ENCODE measurements at places on chromosomes 2 and 18.

DNA sequence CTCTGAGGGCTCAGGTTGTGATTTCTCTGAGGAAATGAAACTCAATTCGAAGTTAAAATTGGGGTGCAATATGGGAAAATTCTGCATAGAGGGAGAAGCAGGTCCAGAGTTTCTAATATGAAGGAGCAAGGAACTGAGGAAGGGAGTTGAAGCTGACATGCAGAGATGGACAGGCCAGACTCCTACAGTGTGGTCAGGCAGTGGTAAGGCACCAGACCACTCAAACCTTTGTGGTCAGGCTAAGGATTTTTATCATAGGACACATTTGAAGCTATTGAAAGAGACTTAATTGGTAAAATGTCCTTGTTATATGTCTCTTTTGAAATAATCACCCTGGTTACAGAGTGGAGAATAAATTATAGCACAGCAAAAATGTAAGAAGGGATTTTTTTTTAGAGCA is 1074.8 kb upstream of the CDH2 start:
- no peaks in the 10 kb centered on the region for H3K36me3 ChIP-seq
- H3K4me3 ChIP-seq, result no peak overlapping the region
- H3K27ac ChIP-seq, result no peak overlapping the region
- no peaks in the 10 kb centered on the region for H3K4me1 ChIP-seq
- no peak for DNase-seq
- no peaks in the 10 kb centered on the region for H3K27me3 ChIP-seq

DNA sequence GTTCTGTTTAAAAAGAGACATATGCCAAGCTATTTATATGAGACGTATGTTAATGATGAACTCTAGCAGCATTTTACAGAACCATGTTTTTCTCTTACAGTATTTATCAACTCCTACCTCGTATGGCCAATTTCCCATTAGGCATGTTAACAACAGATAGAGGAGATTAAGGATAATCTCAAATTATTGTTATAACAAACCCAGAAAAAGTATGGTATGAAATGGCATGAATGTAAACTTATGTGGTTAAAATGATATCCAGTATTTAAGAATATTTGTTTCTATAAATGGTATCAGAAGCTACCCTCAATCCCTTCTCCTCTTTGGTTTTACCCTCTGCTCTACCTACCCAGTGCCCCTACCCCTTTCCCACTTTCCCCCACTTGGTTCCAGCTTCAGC is 132.0 kb downstream of the IKZF2 start:
- no peak overlapping the region for H3K27ac ChIP-seq
- no peaks in the 10 kb centered on the region for H3K27me3 ChIP-seq
- no peaks in the 10 kb centered on the region for H3K4me1 ChIP-seq
- no peak overlapping the region for H3K4me3 ChIP-seq

DNA sequence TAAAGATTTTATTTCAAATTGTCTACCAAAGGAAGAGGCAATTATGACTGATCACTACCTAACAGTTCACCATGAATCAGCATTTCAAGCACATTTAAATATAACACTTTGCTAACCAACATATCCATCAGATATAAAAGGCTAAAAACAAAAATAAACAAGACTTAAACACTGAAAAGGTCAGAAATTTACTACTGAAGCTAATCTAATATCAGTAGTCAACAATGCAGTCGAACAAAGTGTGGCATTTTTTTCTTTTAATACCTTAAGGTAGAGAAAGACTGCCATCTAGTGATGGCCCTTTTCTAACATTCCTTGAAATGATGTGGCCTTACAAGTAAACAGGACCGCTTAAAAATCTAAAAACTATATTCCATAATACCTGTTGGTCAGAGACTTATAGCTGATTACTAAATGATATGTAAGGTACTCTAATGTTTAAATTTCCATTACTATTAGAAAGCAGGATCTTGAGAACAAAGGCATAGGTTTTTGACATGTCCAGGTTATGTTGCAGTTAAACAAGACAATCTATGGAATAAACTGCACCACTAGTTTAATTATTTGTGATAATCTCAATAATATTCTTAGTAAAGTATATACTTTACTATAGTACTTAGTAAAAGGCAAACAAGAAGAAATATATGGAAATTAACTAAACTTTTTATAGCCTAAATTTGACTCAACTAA is 80.0 kb downstream of the EXOC6B start:
- H3K27me3 ChIP-seq, result no peaks in the 10 kb centered on the region
- no peaks in the 10 kb centered on the region for H3K36me3 ChIP-seq
- no peaks in the 10 kb centered on the region for H3K4me1 ChIP-seq
- no peak for DNase-seq
- no peak overlapping the region for H3K27ac ChIP-seq

- no peaks in the 10 kb centered on the region for H3K4me1 ChIP-seq
- H3K27ac ChIP-seq, result no peak overlapping the region
- H3K27me3 ChIP-seq, result no peaks in the 10 kb centered on the region
- no peaks in the 10 kb centered on the region for H3K36me3 ChIP-seq
- DNase-seq, result no peak
- H3K4me3 ChIP-seq, result no peak overlapping the region
Observed at GRCh38 chr2:120466704-120467054, 120.7 kb downstream of the INHBB start.

GRCh38 chr2:150403457-150403856 is 84.0 kb downstream of the RND3 start:
- no peak overlapping the region for H3K27ac ChIP-seq
- H3K4me1 ChIP-seq, result no peaks in the 10 kb centered on the region
- no peaks in the 10 kb centered on the region for H3K27me3 ChIP-seq
- DNase-seq, result no peak

DNA sequence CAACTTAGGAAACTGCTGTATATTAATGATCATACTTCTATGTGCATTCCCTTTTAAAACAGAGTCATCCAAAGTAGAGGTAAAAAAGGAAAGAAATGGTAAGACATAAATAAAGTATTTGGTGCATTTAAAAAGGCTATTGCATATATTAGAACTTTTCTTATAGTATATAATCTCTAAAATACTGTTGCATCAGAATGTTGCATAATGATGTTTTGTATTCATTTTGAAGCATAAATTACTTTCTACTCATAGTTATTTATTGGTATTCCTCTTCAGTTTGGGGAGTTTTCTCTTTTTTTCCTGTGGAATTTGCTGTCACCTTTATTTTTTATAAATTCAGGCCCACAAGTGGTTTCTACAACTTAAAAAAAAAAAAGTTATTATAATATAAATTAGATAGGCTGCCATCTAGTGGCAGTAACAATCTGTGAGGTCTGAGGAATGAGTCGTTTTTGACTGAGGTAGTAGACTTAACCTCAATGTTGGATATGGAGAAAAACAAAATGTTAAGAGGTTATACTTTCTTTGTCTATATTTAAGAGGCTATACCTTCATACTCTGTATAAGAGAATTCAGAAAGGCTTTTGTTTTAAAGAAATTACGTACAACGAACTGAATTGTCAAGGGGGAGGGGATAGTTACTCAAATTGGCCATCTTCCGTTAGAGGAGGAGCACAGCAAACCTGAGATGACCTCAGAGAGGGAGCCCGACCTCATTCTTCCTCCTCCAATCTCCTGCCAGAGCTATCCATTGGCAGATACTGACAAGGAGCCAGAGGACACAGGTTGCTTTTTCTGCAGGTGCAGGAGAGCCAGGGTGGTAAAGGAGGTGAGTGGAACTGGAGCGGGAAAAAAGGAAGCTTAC is 23.8 kb downstream of the ANKAR start:
- DNase-seq, result no peak
- H3K27me3 ChIP-seq, result no peaks in the 10 kb centered on the region
- no peaks in the 10 kb centered on the region for H3K36me3 ChIP-seq
- H3K4me1 ChIP-seq, result no peaks in the 10 kb centered on the region
- H3K4me3 ChIP-seq, result no peak overlapping the region
- no peak overlapping the region for H3K27ac ChIP-seq
